ENCODE measurements at places on chromosomes 3 and 15. TPM values are rescaled to one million over a fixed set of nuclear protein-coding genes. Genes with fewer than 3 reads are reported as not detected.

A4GNT gene
- total RNA-seq = not detected

ZDHHC23 gene
- total RNA-seq = 0.70 TPM

CSPG5 gene
- 0.12 TPM for total RNA-seq

ERC2 gene
- 0.47 TPM for total RNA-seq

CTXN2 gene
- total RNA-seq = not detected

SEMA7A gene
- 2.6 TPM for total RNA-seq

NEK11 gene
- total RNA-seq = 5.4 TPM

DLL4 gene
- total RNA-seq = under 0.01 TPM

GOLGA8S gene
- total RNA-seq = not detected

CLDN18 gene
- total RNA-seq = not detected

DZIP1L gene
- total RNA-seq = 20.0 TPM

PARP15 gene
- total RNA-seq = not detected

LINGO1 gene
- total RNA-seq = not detected

Measured in smooth muscle cell of the coronary artery (primary cell).